Activated CD4-positive, alpha-beta T cell treated with anti-CD3 and anti-CD28 coated beads for 36 hours (primary cell): ENCODE measurements at places on chromosomes 16 and 17. TPM values are rescaled to one million over a fixed set of nuclear protein-coding genes. Genes with fewer than 3 reads are reported as not detected.

GRCh38 chr16:10688726-10689125 is 6.0 kb downstream of the TEKT5 start:
- H3K4me3 ChIP-seq = no peak overlapping the region
- DNase-seq = no peak
- peaks cover 16% of the 10 kb centered on the region for H3K27me3 ChIP-seq
- no peak overlapping the region for H3K27ac ChIP-seq
- H3K36me3 ChIP-seq = no peaks in the 10 kb centered on the region

- peaks cover 30% of the 10 kb centered on the region for H3K4me1 ChIP-seq
- no peaks in the 10 kb centered on the region for H3K27me3 ChIP-seq
- H3K36me3 ChIP-seq = no peaks in the 10 kb centered on the region
- no peak for DNase-seq
- no peak overlapping the region for H3K4me3 ChIP-seq
- no peak overlapping the region for H3K27ac ChIP-seq
These were observed 273.4 kb downstream of the NTN1 start for GRCh38 chr17:9294661-9295210.

VAT1L gene
- 0.05 TPM for total RNA-seq

- no peak overlapping the region for H3K4me3 ChIP-seq
- DNase-seq = no peak
- no peak overlapping the region for H3K27ac ChIP-seq
- H3K4me1 ChIP-seq = peaks cover 14% of the 10 kb centered on the region
- H3K27me3 ChIP-seq = no peaks in the 10 kb centered on the region
- peaks cover 45% of the 10 kb centered on the region for H3K36me3 ChIP-seq
These were observed 58.6 kb downstream of the SLC6A4 start for GRCh38 chr17:30176855-30177254.

GRCh38 chr17:36204724-36205500 is 6.0 kb upstream of the CCL4L2 start:
- no peak overlapping the region for H3K4me3 ChIP-seq
- H3K4me1 ChIP-seq = peaks cover 2% of the 10 kb centered on the region
- no peak overlapping the region for H3K27ac ChIP-seq
- H3K27me3 ChIP-seq = peaks cover 17% of the 10 kb centered on the region
- DNase-seq = no peak

DNA sequence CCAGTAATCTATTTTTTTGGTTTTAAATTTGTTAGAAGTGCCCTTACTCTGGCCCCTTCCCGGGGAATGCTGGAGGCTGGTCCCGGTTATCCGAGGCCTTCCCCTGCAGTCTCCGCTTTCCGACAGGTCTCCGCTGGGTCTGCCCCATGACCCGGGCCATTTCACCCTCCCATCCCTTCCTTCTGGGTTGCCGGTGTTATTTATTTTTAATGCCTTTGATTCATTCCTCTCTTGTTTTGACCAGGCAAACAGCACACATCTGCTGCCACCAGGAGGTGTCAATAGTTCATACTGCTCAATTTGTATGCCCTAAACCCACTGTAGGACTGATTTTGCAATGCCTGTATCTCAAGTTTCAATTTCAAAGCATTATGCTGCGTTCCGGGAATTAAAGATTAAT is 113.2 kb upstream of the IRX5 start:
- no peaks in the 10 kb centered on the region for H3K4me1 ChIP-seq
- H3K27ac ChIP-seq = no peak overlapping the region
- no peak for DNase-seq
